Activated T-cell treated with anti-CD3 and anti-CD28 coated beads for 1 hour (primary cell): ENCODE measurements at places on chromosomes 2 and 18.
A peak's percentile ranks its signal among the peaks of the same experiment; 100 is the strongest.

DNA sequence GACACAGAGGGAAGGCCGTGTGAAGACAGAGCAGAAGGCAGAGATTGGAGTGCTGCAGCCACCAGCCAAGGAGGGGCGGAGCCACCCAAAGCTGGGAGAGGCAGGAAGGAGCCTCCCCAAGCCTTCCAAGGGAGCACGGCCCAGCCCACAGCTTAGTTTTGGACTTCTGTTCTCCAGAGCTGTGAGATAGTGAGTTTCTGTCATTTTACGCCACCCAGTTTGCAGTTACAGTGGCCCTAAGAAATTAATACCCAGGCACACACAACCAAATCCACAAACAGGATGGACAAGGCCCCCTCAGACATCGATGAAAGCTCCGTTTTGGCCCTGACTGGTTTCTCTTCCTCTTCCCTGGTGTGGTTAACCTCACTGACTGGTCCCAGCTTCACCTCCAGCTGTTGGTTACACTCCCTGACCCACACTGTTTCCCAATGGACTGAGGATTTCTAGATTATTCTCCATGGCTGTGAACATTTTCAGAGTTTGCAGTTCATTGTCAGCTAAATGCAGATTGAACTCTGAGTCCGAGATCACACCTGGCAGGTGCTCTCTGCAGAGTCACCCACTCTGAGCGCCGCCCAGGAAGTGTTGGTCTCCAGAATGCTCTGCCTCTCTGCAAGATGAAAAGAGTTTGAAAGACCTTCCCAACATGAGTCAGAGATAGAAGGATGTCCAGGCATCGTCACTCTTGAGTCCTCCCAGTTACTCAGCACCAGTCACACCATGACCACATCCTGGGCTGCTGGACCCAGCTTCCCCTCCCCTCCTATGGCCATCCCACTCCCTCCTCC lies 100.2 kb downstream of the TWIST2 start:
- no peak for DNase-seq

DNA sequence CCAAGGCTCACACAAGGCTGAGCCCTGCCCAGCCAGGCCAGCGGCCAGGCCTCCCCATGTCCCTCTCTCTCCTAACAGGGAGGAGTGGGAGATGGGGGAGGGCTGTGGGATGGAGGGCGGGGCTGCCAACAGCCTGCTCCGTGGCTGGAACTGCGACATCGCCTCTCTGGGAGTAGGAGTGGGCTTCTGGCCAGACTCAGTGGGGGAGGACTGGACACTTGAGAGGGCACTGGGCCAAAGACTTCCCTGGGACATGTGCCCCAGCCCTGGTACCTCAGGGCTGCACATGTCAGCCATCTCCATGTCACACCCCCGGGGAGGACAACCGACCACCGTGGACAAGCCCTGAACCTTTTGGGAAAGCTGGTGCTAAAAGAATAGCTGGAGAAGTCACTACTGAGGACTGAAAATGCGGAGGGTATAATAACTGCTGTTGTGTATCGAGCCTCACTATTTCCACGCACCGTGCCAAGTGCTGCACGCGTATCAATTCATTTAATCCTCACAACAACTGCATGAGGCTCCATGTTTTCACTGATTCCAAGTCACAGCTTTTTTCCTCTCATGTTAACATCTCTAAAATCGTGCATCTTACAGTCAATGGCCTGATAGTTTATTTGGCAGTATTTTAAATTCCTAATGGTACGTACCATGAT lies 127.3 kb downstream of the MSH2 start:
- DNase-seq: no peak

DNA sequence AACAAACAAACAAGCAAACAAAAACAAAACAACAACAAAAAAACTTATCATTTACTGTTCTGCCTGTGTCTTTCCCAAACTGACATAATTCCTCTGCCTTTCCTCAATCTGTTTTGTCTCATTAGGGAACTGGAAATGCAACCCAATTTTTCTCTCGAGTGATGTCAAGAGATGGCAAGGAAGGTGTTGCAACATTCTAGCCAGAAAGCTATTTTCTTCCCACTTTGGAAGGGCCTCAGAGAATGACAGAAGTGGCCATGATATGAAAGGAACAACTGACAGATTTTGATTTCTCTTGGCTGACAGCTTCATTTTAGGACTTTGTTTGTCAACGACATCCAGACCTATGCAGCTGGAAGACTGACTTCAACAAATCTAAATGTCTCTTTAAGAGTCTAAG lies 24.7 kb downstream of the RND3 start:
- no peak for DNase-seq

DNA sequence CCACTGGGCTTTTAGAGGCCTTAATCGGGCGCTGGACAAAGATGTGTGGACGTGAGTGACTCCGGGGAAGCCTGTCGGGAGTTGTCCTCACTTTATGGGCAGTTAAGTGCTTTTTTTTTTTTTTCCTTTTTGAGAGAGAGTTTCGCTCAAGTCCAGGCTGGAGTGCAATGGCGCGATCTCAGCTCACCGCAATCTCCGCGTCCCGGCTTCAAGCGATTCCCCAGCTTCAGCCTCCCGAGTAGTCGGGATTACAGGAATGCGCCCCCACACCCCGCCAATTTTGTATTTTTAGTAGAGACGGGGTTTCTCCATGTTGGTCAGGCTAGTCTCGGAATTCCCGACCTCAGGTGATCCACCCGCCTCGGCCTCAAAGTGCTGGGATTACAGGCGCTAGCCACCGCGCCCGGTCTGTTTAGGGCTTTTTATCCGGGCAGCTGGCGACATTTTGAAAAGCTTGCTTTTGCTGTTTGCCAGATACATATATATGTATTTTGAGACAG lies 1.5 kb downstream of the MSH6 start:
- no peak for DNase-seq

DNA sequence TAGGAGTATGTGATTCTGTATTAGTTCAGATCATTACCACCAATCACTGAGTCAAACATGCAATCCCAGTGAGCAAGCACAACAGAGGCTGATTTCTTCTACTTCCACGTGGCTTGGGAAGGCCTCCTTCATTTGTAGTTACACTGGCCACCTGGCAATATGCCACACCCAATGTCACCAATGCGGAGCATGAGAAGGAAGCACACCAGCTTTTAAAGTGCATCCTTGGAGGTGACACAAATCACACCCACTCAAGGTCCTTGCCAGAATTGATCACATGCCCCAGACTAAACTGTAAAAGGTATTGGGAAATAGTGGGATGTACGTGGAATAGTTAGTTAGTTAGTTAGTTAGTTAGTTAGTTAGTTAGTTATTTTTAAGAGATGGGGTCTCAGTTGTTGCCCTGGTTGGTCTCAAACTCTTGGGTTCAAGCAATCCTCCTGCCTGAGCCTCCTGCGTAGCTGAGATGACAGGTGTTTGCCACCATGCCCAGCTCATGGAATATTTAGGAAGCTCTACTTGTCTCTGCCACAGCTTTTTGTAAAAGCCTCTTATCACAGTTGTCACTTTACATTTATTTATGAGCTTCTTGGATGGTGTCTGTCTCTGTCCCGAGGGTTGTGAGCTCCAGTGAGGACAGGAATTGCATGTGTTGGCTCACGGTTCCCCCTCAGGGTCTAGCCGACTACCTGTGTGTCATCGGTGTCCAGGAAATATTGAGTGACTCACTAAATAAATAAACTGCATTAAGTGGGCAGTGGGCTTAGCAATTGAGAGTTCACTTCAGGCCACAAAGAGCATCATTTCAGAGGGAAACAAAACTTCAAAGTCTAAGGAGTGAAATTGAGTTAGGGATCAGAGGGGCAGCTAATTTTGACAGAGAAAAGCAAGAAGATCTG lies 28.1 kb upstream of the CAB39 start:
- no peak for DNase-seq

DNA sequence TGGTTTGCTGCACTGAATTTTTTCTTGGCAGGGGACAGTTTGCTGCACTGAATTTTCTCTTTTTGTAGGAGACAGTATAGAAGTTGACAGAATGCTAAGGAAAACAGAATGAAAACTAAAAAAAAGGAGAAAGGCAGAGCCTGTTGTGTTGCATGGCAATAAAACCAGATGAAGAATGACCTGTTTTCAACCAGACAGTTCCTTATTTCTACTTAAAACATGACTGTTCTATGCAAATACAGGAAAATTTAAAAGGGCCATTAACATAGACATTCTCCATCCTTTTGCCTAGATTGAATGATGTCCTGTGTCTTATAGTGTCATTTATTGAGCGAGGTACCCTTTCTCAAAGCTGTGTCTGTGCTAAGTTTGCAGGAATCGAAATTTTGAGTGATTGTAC lies 33.3 kb downstream of the ABI2 start:
- DNase-seq: no peak

DNA sequence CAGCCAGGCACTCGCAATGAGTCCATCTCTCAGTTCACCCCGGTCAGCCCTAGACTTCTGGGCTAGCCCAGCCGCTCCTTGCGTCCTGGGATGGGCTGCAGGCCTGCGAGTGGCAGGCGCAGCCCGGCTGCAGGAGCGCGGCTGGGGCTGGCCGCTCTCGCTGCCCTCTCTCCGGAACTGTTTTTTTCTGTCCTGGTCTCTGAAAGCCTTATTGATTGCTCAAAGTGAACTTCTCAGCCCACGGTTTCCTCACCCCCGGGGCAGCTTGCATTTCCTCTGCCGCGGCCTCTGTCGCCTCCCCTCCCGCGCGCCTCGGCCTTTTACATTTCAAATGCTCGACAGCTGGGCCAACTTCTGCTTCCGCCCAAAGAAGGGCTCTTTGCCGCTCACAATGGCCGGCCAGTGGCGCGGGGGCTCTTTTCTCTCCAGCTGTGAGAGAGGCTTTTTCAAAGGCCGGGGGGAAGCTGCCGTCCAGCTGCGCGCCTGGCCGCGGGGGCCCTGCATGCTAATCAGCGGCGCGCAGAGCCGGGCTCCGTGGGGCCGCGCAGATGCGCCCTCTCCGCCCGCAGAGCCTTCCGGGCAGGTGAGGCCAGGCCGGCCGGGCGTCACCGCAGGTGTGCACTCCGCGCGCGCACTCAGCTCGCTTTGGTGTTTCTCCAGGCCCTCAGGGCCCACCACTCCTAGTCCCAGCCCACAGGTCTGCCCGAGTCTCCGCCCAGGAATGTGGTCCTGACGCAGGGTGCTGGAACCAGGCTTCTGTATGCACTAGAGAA lies 513.8 kb downstream of the RNF144A start:
- peak; percentile 18 for DNase-seq

DNA sequence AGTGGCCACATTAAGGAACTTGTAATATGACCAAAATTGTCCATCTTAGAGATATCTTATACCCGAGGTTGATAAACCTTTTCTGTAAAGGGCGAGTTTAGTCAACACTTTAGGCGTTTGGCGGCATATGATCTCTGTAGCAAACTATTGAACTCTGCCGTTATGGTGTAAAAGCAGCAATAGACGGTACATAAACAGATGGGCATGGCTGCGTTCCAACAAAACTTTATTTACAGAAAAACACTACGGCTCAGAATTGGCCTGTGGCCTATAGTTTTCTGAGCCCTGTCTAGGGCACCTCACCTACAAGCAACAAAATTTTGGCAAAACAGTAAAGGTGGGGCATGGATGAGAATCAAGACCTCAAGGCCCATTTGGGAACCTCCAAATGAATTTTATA lies 121.9 kb upstream of the HAAO start:
- no peak for DNase-seq

DNA sequence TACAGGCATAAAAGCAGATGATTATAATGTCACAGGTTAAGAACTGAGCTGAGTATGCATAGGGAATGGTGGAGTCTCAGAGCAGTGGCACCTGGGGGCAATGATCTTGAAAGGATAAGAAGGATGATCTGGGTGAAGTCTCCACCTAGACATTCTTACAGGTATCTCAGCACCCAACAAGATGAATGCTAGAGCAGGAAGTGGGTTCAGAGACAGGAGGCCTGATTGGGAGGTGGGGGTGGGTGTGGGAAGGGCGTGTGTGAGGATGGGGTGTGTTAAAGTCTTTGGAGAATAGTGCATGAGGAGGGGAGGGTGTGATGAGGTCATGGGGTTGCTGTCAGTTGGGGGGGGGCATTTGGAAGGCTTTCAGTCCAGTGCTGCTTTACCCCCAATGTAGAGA lies 78.8 kb upstream of the UPP2 start:
- DNase-seq: no peak

DNA sequence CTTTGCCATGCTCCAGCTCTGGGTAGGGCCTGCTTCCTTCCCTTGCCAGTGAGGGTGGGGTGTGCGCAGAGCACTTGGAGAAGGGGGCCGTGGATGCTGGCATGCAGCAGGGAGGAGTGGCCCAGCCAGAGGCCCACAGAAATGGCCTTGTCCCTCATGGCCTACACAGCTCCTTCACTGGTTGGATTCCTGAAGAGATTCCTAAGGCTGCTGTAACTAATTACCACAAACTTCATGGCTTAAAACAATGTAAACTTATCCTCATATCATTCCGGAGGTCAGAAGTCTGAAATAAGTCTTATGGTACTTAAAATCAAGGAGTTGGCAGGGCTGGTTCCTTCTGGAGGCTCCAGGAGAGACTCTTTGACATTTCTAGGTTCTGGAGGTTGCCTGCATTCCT lies 195.2 kb downstream of the GLI2 start:
- DNase-seq: no peak

- no peak for DNase-seq
Observed at GRCh38 chr18:48162956-48163737, 232.7 kb upstream of the SMAD2 start.

GRCh38 chr2:14712111-14712510 lies 79.6 kb downstream of the LRATD1 start:
- DNase-seq: no peak

DNA sequence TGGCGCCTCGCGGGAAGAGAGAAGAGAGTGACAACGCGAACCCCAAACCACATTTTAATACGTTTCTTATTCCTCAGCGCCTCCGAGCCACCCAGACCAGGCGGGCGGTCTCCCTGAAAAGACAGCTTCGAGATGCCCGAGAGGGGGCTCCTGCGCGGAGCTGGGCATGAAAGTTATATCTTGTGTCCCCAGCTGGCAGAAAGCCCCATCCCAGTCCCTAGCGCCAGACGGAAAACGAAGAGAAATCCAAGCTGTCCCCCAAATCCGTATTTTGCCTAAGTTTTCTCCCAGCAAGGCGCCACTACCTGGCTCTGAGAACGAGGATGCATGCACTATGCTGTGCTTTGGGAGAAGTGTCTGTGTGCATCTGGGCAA lies 797 bp downstream of the NXPH2 start:
- no peak for DNase-seq

- no peak for DNase-seq
Observed at GRCh38 chr2:206937555-206937954, 1.8 kb upstream of the CPO start.

DNA sequence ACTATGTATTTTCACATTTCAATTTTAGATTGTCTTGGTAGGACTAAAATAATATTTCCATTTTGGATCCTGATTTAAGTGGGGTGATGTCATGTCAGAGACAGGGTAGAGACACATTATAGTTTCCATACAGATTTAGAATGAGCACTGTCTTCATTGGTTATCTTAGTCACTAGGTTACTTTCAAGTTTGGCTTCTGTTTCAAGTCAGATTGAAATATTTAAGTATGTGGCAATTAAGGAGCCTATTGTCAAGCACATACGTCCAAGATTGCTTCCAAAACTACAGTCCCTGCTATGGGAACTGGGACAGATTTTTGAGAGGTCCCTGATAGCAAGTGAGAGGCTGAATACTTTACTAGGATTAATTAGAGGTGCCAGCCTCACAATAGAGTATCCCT lies 89.2 kb upstream of the FAM117B start:
- DNase-seq: no peak

GRCh38 chr2:221318376-221319130 lies 253.6 kb downstream of the EPHA4 start:
- DNase-seq: no peak
